ENCODE measurements at places on chromosomes 2 and 18.

DNA sequence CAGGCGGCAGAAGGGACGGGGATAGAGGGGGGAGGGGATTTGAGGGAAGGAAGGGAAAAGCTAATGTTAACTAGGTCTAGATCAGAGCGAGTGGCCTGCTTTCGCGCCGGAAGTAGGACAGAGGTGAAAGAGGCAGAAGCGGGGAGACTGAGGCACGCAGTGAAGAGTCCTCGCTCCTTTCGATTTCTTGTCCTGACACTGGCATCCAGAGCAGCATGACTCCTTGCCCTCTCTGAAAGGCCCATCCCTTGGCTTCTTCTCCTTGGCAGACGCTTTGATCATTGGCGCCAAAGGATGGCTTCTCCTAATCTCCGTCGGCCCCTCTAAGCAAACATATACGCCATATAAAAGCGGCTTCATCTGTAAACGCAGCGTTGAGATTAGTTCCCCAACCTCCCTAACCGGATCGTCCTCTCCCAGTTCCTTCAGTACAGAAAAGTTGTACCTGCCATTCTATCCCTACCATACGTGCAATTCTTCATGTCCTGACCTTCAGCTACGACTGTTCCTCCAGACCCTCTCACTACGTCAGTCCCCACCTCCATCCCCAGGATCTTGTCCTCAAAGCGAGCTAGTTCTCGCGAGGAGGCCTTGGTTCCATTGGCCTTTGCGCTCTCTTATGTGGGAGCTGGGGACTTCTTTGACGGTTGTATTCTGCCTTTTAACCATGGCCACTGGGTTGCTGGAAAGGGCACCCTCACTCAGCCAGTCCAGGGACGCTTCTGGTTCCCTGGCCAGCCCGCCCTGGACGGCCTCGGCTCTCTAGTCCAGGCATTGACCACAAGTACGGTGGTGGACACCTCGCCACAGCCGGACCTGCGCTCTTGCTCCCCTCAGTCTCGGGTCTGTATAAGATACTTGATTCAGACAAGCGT is 857 bp upstream of the NEUROD1 start:
- peak overlapping the region; percentile 44 for H3K27ac ChIP-seq
- H3K27me3 ChIP-seq = peaks cover 77% of the 10 kb centered on the region
- H3K36me3 ChIP-seq = no peaks in the 10 kb centered on the region
- H3K4me1 ChIP-seq = peaks cover 53% of the 10 kb centered on the region
- no peak for DNase-seq

GRCh38 chr2:224628416-224628815 is 43.3 kb upstream of the CUL3 start:
- H3K27ac ChIP-seq = no peak overlapping the region
- H3K27me3 ChIP-seq = no peaks in the 10 kb centered on the region
- H3K36me3 ChIP-seq = no peaks in the 10 kb centered on the region
- no peaks in the 10 kb centered on the region for H3K4me1 ChIP-seq

GRCh38 chr18:649341-649740 is 8.1 kb upstream of the TYMS start:
- DNase-seq = no peak
- no peaks in the 10 kb centered on the region for H3K36me3 ChIP-seq
- no peak overlapping the region for H3K27ac ChIP-seq
- H3K27me3 ChIP-seq = peaks cover 5% of the 10 kb centered on the region
- H3K4me3 ChIP-seq = no peak overlapping the region

GRCh38 chr2:65035351-65035943 is 20.8 kb upstream of the CEP68 start:
- peaks cover 31% of the 10 kb centered on the region for H3K4me1 ChIP-seq
- peaks cover 42% of the 10 kb centered on the region for H3K36me3 ChIP-seq
- no peak overlapping the region for H3K27ac ChIP-seq
- H3K27me3 ChIP-seq = no peaks in the 10 kb centered on the region
- no peak for DNase-seq
- H3K4me3 ChIP-seq = no peak overlapping the region

GRCh38 chr2:9261231-9261883 is 54.7 kb downstream of the ASAP2 start:
- H3K4me1 ChIP-seq = no peaks in the 10 kb centered on the region
- no peak for DNase-seq
- H3K4me3 ChIP-seq = no peak overlapping the region
- no peaks in the 10 kb centered on the region for H3K36me3 ChIP-seq
- no peak overlapping the region for H3K27ac ChIP-seq

DNA sequence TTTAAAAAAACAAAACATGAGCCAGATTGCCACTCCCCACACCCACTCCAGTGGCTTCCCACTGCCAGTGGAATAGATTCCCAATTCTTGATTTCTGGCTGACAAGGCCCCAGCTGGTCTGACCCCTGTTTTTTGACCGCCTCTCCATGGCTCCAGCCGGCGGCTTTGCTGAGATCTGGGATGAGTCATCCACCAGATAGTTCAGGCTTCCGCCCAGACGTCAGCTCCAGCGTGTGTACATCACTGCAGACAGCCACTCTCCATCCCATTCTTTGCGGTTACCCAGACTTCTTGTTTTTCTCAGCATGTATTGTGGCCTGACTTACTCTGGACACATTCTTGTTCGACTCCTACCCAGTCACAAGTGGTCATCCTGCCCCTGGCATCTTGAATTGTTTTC is 227.9 kb downstream of the GBX2 start:
- no peaks in the 10 kb centered on the region for H3K27me3 ChIP-seq
- no peaks in the 10 kb centered on the region for H3K36me3 ChIP-seq
- no peak for DNase-seq
- H3K4me3 ChIP-seq = no peak overlapping the region
- no peaks in the 10 kb centered on the region for H3K4me1 ChIP-seq

GRCh38 chr2:15750433-15750814 is 158.8 kb downstream of the DDX1 start:
- no peaks in the 10 kb centered on the region for H3K36me3 ChIP-seq
- no peak for DNase-seq
- H3K27ac ChIP-seq = no peak overlapping the region
- H3K4me3 ChIP-seq = no peak overlapping the region

Measured in activated B cell treated with CpG ODN at 0.5 μM for 24 hours (primary cell).